Stimulated activated CD4-positive, alpha-beta T cell treated with anti-CD3 and anti-CD28 coated beads, TNF-alpha, amount 100 ng/mL, for 4 hours (primary cell): ENCODE measurements at places on chromosomes 3 and 15.

DNA sequence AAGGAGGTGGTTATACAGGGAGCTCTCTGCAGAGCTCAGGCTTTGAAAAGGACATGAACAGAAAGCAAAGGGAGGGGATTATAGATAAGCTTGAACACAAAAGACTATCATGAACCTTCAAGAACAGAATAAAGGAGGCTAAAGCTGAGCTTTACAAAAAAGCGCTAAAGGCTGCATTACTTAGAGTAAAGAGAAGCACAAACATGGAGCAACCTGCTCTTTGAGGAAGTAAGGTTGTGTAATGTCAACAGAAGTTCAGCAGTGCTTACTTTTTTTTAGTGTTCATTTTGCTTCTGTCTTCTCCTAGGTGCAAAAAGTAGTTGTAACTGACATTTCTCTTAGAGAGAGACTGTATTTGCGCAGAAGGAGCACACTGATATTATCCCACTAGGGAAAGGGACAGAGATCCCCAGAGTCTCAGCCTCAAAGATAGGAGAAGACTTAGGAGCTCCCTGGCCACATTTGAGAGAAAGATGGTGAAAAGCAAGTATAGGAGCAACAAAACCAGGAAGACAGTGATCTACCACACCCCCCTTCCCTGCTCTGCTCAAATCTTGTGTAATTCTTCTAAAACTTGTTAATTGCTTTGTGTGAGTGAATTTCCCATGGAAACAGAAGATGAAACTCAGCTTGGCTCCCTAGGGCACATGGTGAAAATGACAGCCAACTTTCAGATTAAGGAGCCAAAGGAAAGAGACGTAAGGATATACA, 54.7 kb downstream of the QTRT2 start:
- DNase-seq, result no peak

GRCh38 chr15:67839499-67839928, 331 bp downstream of the RNU6-1 start:
- DNase-seq, result no peak

GRCh38 chr3:106263011-106263410, 394.2 kb upstream of the CBLB start:
- DNase-seq, result no peak

DNA sequence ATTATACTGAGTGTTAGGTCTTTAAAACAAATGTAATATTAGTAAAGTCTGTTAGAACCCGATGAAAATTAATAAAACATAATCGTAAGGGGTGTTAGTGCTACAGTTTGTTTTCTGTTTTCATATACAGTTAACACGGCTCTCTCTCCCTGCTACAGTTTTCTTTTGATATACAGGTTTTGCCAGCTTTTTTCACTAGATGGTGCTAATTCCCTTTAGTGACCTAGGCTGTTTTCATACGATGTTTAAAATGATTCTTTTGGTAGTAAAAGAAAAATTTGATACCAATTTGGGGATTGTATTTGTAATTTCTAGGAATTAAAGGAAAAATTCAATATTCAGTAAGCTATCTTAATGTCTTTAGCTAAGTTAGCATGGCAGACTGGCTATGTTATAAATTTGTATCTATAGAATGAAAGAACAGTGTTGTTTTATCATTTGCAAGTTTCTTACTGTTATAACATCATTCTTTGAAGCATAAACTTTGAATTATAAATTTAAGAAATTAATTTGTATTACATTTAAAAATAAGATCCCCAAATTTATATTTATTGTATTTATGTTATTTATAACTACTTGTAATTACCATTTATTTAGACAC, 11.5 kb downstream of the APH1B start:
- DNase-seq, result no peak

DNA sequence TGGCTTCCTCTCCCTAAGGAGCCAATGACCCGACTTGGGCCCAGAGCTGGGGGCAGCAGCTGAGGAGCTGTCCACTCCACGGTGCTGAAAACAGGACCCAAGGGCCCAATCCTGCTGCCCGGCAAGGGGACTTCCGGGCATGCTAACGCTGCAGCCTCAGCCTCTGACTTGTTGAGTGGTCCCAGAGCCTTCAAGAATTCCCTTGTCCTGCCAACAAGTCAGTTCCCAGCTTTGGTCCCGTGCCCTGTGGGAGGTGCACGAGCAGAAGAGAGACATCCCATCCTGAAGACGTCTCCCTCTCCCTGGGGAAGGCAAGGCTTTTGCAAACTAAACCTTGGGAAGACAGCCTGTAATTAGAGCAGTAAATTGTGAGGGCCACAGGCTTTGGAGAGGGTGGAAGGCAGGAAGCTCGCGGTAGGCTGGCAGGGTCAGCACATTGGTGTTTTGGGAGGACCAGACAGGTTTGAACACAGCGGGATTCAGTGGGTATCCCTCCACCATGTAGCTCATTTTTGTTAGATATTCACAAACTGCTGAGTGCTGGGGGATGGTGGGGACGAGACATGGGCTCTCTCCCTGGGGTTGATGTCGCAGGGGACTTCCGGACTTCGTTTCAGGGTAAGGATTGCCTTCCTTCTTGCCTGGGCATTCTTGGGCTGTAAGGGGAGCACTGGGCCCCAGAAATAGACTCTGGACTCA, 29.8 kb upstream of the PRR23E start:
- no peak for DNase-seq

DNA sequence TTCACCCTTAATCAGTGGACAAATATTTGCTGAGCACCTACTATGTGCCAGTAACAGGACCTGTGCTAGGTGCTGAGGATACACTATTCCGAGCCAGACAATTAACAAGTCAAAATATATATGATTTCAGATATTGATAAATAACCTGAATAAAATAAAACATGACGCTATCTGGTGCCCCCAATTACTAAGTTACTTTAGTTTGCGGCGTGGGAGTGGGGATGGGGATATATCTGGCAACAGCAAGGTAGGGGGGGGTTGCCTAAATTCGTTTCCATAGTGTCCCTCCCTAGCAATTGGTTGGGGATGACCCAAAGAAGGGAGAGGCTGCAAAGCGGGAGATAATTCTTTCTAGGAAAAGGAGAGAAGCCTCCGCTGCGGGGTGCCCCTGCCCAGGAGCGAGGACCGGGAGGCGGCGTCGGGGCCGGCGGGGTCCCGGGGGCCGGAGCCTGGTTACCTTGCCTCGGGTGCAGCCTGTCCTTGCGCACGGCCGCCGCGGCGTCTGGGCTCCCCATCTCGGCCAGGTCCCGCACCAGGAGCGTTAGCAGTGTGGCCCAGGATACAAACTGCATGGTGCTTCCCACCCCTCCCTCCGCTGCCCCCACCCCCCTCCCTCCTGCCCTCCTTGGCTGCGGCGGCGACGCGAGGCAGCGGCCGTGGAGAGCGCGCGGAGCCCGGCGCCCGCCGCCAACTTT, 567 bp downstream of the ADAMTS9 start:
- DNase-seq, result no peak
